ENCODE measurements at places on chromosomes 3 and 15. TPM values are rescaled to one million over a fixed set of nuclear protein-coding genes. Genes with fewer than 3 reads are reported as not detected.

Gene MEGF11
- total RNA-seq, result 2.6 TPM

GRCh38 chr3:69914395-69914794, 85.1 kb upstream of the SAMMSON start:
- no peak overlapping the region for H3K27ac ChIP-seq
- H3K36me3 ChIP-seq, result no peaks in the 10 kb centered on the region
- H3K4me1 ChIP-seq, result no peaks in the 10 kb centered on the region
- no peaks in the 10 kb centered on the region for H3K27me3 ChIP-seq

- H3K4me3 ChIP-seq, result no peak overlapping the region
- H3K27me3 ChIP-seq, result no peaks in the 10 kb centered on the region
- DNase-seq, result no peak
- no peaks in the 10 kb centered on the region for H3K4me1 ChIP-seq
- no peak overlapping the region for H3K27ac ChIP-seq
These were observed 81.3 kb upstream of the ABI3BP start for GRCh38 chr3:101074518-101074917.

- H3K4me1 ChIP-seq, result no peaks in the 10 kb centered on the region
- H3K36me3 ChIP-seq, result no peaks in the 10 kb centered on the region
- DNase-seq, result no peak
- H3K27me3 ChIP-seq, result no peaks in the 10 kb centered on the region
- no peak overlapping the region for H3K27ac ChIP-seq
- H3K4me3 ChIP-seq, result no peak overlapping the region
These were observed 18.1 kb upstream of the ATP13A5 start for GRCh38 chr3:193396451-193397244.

Data from left lung (tissue), 14 donors.